ENCODE measurements at places on chromosomes 7 and 10.

DNA sequence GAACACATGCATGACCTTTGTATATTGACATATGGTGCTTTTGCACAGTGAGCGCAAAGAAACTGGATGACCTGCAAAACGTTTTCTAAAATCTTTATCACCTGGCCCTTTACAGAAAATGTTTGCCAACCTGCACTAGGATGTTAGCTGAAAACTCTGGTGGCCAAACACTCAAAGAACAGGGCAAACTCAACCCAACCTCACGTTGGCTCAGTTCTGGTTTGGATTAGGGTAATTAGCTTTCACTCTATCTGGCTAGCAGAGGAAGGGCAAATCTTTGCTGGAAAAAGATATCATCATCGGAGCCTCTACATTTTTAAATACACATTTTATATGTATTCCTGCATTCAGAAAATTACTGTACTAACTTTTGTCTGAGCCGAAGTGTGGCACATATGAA lies 688.9 kb downstream of the PHTF2 start:
- H3K36me3 ChIP-seq: no peaks in the 10 kb centered on the region
- no peak overlapping the region for H3K4me3 ChIP-seq
- peaks cover 8% of the 10 kb centered on the region for H3K4me1 ChIP-seq
- H3K27me3 ChIP-seq: no peaks in the 10 kb centered on the region
- DNase-seq: peak; percentile 34
- no peak overlapping the region for H3K27ac ChIP-seq

DNA sequence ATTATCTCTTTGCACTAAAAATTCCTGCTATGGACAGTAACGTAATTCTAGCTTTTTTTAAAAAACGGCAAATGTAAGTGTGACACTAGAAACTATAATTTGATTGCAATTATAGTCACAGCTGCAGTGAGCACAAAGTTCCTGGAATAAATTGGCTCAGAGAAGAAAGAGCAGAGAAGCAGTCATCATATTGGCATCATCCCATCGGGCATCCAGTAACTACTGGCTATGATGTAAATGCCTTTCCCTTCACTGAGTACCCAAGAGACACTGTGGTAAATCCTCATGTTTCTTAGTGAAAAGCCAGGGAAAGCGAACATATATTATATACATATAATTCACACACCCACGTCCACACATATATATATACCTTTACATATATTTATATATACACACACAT lies 43.6 kb downstream of the PIP4K2A start:
- DNase-seq: no peak
- H3K4me1 ChIP-seq: peaks cover 19% of the 10 kb centered on the region
- H3K27ac ChIP-seq: no peak overlapping the region
- no peaks in the 10 kb centered on the region for H3K36me3 ChIP-seq

- peak overlapping the region; percentile 37 for H3K27ac ChIP-seq
- DNase-seq: peak; percentile 16
- H3K4me1 ChIP-seq: peaks cover 10% of the 10 kb centered on the region
Observed at GRCh38 chr7:22417349-22417748, 60.4 kb upstream of the RAPGEF5 start.

- no peaks in the 10 kb centered on the region for H3K36me3 ChIP-seq
- H3K27me3 ChIP-seq: no peaks in the 10 kb centered on the region
- no peak overlapping the region for H3K4me3 ChIP-seq
- no peaks in the 10 kb centered on the region for H3K4me1 ChIP-seq
- H3K27ac ChIP-seq: no peak overlapping the region
Observed at GRCh38 chr10:11831520-11831951, 8.4 kb downstream of the PROSER2 start.

- H3K27ac ChIP-seq: no peak overlapping the region
- no peaks in the 10 kb centered on the region for H3K4me1 ChIP-seq
- DNase-seq: no peak
- H3K36me3 ChIP-seq: no peaks in the 10 kb centered on the region
- no peaks in the 10 kb centered on the region for H3K27me3 ChIP-seq
- no peak overlapping the region for H3K4me3 ChIP-seq
Observed at GRCh38 chr10:129331207-129331838, 135.7 kb upstream of the MGMT start.

DNA sequence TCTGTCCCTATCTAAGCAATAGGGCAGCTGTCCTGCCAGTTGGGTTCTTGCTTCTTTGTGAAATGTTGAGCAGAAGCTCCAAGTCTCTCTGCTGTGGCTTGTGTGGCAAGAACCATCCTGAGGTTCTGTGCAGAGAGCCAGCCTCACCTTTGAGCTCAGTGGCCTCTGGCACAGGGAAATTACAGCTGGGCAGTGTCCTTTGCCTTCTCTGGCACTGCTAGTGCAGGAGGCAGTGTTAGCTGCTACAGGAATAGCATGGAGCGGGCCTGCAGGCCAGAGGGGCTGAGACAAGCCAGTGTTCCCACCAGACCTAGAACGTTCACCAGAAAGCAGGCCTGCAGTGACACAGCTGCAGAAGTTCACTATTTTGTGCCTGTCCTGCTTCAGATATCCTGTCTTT lies 1.8 kb downstream of the PRXL2A start:
- peak; percentile 36 for DNase-seq
- no peaks in the 10 kb centered on the region for H3K27me3 ChIP-seq
- no peak overlapping the region for H3K4me3 ChIP-seq
- H3K27ac ChIP-seq: no peak overlapping the region
